Stimulated activated memory B cell treated with anti-CD40 and anti-IgM and Interleukin-4, amounts not matched to agents 10 μg/mL and 1 μg/mL and 100 μg/mL, for 72 hours (primary cell): ENCODE measurements at places on chromosomes 11 and 22.

DNA sequence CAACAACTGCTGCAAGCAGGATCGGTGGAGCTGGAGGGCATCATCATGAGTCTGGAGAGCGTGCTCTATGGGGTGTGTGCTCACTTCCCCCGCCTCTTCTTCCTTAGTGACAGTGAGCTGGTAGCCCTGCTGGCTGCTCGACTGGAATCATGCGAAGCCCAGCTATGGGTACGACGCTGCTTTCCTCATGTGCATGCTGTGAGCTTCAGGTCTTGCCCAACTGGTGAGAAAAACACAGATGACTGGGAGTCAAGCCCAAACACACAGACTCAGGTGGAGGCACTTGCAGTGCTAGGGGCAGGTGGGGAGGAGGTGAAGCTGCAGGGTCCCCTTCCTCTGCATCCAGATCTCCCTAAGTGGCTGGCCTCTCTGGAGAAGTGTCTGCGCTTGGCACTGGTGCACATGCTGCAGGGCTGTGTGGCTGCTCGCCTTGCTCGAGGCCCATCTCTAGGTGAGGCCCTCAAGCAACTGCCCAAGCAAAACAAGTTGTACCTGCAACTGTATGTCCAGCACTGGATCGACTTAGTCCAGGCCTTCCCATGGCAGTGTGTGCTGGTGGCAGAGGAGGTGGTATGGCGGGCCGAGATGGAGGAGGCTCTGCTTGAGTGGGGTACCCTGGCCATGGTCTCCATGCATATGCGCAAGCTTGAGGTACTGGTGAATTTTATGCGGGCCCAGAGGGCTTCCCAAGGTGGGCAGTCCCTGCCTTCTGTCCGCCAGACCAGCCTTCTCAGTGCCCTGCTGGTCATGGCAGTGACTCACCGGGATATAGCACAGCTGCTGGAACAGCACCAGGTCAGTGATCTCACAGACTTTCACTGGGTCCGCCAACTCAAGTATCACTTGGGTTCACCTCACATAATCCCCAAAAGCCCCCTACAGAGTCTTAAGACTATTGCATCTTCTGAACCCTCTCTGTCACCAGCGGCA is 48.1 kb downstream of the DNHD1 start:
- ATAC-seq: no peak

DNA sequence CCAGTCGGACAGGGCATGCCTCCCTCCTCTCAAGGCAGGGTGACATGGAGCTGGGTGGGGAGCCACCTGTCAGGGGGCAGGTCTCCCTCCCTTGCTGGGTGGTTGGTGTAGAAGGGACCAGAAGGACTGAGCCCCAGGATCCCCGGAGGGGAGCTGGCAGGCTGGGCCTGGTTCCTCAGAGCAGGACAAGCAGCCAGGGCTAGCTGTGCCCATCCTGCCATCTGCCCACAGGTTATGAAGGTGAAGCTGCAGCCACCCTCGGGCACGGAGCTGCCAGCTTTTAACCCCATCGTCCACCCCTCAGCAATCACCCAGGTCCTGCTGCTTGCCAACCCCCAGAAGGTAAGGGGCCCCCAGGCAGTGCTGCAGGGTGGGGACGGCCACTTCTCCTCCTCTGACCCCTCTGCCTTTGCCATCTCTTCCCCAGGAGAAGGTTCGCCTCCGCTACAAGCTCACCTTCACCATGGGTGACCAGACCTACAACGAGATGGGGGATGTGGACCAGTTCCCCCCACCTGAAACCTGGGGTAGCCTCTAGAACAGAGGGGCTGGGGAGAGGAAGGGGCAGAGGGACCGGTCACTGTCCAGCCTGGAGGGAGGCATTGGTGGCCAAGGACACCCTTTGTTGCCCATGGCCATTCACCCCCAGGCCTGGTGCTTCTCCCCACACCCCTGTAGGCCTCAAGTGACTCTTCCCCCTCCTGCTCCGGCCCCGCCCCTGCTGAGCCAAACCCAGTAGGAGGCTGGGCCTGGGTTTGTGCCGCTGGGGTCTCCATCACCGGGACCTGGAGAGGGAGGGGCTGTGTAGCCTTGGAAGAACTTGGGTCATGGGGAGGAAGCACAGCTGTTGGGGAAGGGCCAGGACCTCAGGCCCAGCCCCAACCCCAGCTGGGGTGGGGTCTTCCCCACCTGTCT is 7.0 kb upstream of the SH3BP1 start:
- ATAC-seq: no peak

DNA sequence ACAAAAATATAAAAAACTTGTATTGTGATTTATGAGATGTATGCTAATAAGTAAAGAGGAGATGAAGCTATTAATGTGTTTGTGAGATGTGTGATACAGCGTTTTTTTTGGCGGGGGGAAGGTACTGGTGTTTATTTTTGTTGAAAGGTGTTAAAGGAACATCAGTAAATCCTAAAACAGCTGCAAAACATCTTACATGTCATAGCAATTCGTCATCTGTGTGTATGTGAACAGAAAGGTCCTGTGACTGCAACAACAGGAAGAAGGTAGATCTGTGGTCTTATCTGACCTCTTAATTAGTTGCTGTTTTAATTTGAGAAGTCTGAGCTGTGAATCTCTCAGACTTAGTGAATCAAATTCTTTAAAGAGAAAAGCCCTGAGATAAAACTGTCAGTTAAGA is 1041.1 kb downstream of the JRKL start:
- no peak for ATAC-seq

DNA sequence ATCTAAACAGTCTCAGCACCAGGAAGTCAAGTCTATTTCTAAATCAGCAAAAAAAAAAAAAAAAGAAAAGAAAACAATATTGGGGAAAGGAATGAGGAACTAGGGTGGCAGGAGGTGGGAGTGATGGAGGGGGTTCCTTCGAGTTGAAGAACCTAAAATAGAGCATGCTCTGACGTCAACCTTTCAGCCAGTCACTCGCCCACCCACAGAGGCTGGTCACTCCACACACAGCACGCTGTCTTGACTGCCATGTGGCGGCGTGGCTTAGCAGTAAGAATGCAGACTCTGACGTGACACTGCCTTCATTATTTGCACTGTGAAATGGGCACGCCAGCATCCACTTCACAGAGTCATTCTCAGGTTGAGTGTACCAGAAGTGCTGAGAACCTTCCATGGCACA is 48.3 kb downstream of the LARGE1 start:
- ATAC-seq: peak; percentile 64

DNA sequence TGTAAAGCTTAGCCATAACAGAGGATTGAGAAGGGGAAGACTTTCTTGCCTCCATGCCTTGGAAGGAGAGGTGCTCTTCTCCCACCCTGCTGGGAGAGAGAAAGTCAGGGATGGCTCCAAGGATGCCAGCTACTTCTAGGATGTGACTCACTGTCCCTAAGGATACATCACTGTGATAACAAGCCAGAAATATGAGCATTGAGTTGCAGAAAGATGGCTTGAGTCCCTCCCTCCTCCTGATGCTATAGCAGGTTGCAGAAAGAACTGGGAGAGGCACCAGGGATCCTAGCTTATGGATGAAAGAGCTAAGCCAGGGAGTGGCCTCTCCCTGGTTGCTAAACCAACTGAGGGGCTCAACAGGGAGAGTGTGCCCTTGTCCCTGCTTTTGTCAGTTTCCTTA is 27.8 kb upstream of the FJX1 start:
- ATAC-seq: no peak

DNA sequence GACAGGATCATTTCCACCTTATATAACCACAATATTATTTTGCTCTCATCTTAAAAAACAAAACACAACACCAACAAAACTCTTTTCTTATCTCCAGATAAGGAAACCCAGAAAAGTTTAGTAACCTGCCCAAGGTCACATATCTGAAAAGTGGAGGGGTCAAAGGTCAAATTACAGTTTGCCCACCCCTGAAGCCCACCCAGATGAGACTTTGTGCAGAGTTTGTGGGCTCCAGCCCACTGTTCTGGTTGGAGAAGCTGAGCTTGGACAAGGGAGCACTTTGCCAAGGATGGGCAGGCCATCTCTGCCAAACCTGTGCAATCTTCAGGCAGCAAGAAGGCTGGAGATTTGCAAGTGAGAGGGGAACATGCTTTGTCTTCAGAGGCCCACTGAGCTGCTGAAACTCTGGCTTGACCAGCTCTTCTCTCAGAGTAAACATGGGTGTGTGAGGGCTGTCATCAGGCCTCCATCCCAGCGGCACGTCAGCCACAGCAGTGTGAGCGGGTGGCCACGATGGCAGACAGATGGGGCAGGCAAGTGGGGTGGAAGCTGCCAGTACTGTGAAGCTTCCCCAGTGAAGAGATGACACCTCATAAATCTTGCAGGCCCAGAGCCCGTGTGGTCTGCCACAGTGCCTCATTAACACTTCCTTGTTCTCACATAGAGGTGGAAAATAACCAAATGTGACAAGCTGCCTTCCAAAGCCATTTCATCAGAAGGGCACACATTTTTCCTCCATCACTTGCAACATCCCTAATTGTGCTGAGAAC is 111.8 kb downstream of the CCDC81 start:
- peak; percentile 40 for ATAC-seq

GRCh38 chr11:86593833-86594232 is 78.6 kb downstream of the ME3 start:
- no peak for ATAC-seq

DNA sequence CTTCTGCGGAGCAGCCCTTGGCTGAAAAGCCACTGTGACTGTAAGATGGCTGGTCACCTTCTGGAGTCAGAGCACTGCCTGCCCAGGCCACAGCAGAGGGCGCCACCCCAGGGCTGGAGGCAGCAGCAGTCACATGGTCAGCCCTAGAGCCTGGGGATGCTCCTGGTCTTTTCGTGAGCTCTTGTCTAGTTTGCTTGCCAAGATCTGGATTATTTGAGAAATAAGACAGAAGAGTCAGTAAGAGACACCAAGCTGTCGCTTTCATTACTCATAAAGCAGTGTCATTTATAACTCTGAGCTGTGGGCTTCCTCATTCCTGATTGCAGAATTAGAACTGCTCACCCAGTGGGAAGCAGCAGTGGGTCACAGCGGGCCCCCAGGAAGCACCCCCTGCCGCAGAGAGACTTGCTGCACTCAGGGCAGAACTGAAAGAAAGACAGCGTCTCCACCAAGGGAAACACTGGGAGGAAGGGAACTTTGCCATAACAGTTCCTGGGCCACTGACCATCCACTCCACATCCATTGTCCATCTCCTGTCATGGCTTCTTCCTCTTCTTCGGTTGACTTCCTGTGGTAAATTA is 56.7 kb downstream of the PPP6R2 start:
- peak; percentile 66 for ATAC-seq

GRCh38 chr11:114163229-114163631 is 103.7 kb downstream of the ZBTB16 start:
- no peak for ATAC-seq

- ATAC-seq: no peak
Measured at GRCh38 chr11:124900464-124900863, 2.8 kb upstream of the ROBO4 start.

GRCh38 chr22:36055376-36056295 is 27.0 kb upstream of the RBFOX2 start:
- no peak for ATAC-seq

DNA sequence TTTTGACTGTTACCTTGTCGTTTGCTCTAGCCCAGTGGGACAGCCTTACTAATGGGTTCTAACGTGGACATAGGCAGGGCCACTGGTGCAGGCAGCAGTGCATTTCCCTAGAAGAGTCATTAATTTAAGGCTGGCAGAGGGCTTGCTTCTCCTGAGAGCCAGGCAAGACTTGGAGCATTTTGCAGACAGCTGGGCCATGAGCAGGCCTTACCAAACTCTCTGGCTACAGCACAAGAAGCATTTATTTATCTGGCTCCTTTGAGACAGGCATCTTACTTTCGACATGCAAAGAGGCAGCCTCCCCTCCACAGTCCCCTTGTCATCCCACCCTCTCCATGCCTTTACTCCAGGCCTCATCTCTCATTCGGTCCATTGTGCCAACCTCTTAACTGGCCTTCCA is 139.9 kb downstream of the CSNK2A3 start:
- no peak for ATAC-seq

DNA sequence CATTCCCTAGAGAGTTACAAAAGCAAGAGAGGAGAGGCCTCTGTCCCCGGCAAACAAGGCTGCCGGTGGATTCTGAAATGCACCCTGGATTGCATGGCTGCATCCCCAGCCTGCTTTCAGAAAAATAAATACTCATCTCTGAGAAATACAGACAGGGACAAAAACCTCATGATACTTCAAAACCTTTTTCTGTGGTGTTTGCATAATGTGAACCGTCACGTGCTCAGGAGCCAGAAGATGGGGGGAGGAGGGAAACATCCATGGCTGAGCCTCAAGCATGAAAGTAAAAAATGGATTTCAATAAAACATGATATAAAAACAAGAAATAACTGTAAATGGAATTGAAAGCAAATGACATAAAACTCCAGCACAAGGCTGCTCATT is 198.5 kb upstream of the NCAM1 start:
- ATAC-seq: no peak

GRCh38 chr22:24871611-24872205 is 65.7 kb downstream of the SGSM1 start:
- ATAC-seq: no peak

GRCh38 chr11:44964526-44965209 is 14.0 kb upstream of the TP53I11 start:
- no peak for ATAC-seq

- ATAC-seq: no peak
Measured at GRCh38 chr11:125370561-125371389, 125.3 kb downstream of the FEZ1 start.

DNA sequence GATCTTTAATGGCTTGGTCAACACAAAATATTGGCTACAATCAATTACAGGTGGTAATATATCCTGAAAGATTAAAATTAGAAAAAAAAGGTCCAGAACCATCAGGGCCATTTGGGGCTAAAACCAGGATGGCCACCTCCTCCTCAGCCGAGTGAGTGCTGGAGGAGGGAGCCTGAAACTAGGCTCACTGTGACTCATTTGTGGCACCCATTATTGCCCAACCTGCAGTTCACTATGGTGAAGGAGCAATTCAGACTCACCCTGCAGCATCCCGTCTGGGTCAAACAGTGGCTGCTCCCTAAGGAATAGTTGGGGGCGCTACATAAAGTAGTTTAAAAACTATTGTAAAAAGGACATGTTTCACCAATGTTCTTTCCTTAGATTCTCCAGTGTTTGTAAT is 60.7 kb downstream of the GLYATL1 start:
- ATAC-seq: no peak

DNA sequence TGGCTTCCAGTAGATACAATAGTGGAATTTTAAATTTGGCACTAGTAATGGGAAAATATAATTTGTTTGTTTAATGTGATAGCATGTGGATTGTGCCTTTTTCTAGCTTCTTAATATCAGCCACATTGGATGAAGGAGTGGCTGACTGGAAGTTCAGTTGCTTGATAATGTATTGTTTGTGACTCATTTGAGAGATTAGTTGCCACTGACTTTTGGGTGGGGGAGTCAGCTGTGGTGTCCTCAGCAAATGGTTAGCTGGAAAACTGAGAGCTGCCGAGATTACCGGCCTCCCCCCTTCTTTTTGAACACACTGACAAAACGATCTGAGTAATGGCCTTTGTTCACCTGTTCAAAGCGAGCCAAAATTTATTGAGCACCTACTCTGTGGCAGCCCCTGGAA is 5.5 kb downstream of the JAM3 start:
- no peak for ATAC-seq

- no peak for ATAC-seq
Measured at GRCh38 chr11:119697882-119698281, 31.1 kb downstream of the NECTIN1 start.

DNA sequence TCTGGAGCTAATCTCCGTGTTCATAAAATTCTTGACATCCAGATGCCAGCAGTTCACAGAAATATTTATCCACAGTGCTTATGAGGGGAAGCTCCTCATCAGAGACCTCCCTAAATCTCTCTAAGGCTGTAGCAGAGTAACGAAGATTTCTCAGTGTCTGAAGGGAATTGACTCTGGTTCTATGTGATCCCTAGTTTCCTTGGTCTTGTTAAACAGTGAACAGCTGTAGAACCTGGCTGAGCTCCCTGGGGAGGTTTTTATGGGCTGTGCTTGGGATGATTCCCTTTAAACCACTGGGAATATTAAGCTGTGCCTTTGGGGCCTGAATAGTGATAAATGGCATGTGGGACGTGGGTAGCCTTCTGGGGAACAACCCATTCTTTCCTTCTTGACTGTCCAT is 43.7 kb upstream of the ARHGAP20 start:
- ATAC-seq: no peak
